ENCODE measurements at places on chromosomes 3 and 15.
A peak's percentile ranks its signal among the peaks of the same experiment; 100 is the strongest.

DNA sequence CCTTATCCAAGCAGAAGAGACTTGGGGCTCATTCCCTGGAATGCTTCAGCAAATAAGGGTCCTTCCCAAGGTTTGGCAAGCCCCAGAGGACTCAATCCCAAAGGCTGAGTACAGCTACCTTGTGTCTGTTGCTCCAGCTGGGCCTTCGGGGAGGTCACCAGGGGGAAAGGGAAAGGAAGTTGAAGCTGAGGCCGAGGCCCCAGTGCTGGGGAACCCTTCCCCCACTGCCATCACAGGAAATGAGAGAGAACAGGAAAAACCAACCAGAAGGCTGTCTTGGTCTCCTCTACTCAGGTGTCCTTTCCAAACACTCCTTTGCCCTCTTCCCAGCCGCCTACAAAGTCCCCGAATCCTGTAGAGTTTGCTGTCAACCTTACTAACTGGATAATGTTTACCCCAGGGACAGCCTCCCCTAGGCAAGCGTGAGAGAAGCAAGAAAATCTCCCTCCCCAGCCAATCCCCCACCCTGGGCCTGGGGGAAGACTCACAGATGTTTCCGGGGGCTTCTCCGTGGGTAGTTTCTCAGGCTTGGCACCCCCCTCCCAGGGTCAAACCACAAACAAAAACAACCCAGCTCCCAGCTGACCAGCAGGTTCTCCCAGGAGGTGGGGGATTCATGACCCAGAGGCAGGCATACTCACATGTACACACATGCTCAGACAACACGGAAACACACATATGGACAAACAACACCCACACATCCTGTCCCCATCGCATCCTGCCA lies 5.5 kb downstream of the CSRNP1 start:
- no peak for DNase-seq

DNA sequence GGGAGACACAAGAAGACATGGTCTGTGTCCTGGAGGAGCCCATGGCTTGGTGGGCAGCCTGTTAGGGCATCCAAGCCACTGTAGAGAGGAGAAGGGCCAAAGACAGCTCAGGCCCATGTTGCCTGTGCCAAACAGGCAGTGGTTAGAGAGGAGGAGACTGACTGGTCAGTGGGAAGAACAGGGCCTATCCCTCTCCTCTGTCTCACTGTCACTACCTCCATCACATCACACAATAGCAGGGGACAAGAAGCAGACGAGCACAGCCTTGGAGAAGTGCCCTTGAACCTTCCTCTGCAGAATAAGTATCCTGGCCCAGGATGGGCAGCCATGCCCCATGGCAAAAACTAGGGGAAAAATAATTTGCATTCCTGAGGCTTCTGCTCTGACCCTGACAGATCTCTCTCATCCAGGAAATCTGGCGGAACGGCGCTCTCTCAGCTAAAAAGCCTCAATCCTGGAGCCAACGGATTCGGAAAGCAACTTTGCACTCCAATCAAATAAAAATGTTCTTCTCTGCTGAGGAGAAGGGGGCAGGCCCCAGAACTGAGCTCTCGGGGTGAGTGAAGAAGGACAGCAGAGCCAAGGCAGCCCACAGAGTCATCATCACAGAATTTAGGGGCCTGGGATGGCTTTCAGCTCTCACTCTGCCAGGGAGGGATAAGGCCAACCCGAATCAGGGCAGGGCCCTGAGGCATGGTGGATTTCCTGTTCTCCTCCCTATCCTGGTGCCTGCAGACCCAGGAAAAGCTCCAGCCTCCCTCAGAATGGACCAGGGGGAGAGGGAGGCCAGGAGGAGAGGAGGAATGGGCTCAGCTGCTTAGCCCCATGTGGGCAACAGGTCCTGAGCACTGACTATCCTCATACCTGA lies 1.6 kb downstream of the SHF start:
- DNase-seq: no peak

- DNase-seq: no peak
These were observed 15.9 kb downstream of the CDAN1 start for GRCh38 chr15:42721016-42721415.

- DNase-seq: no peak
These were observed 36.5 kb downstream of the ANAPC13 start for GRCh38 chr3:134449277-134449676.

- DNase-seq: no peak
These were observed 41.2 kb downstream of the SLC2A2 start for GRCh38 chr3:170985304-170985703.

- DNase-seq: no peak
These were observed 1520.6 kb upstream of the CADM2 start for GRCh38 chr3:83438188-83438587.

- DNase-seq: no peak
These were observed 1.1 kb upstream of the MINAR1 start for GRCh38 chr15:79430901-79431635.

GRCh38 chr3:93969443-93969842 lies 4.3 kb downstream of the PROS1 start:
- no peak for DNase-seq

- DNase-seq: no peak
These were observed 14.8 kb upstream of the BUB1B start for GRCh38 chr15:40146037-40146436.

- DNase-seq: no peak
These were observed 92.8 kb upstream of the TNFSF10 start for GRCh38 chr3:172616031-172616461.

GRCh38 chr15:33124811-33125210 lies 69.7 kb downstream of the FMN1 start:
- no peak for DNase-seq

DNA sequence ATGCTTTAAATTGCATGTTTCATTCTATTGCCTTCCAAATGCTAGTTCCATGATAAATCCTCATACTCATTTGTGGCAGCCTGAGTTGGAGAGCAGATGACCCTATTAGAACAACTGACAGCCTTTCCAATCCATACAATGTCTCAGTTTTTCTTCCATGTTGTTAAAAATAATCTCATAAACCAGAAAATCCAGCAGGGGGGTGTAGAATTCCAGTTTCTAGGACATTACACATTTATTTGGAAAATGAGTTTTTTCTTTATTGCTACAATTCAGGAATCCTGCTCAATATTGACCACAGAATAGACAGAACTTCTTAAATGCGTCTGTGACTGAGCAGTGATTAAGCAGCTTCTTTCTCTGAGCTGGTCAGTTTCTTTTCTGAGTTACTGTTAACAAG lies 174.2 kb upstream of the ATP10A start:
- no peak for DNase-seq

DNA sequence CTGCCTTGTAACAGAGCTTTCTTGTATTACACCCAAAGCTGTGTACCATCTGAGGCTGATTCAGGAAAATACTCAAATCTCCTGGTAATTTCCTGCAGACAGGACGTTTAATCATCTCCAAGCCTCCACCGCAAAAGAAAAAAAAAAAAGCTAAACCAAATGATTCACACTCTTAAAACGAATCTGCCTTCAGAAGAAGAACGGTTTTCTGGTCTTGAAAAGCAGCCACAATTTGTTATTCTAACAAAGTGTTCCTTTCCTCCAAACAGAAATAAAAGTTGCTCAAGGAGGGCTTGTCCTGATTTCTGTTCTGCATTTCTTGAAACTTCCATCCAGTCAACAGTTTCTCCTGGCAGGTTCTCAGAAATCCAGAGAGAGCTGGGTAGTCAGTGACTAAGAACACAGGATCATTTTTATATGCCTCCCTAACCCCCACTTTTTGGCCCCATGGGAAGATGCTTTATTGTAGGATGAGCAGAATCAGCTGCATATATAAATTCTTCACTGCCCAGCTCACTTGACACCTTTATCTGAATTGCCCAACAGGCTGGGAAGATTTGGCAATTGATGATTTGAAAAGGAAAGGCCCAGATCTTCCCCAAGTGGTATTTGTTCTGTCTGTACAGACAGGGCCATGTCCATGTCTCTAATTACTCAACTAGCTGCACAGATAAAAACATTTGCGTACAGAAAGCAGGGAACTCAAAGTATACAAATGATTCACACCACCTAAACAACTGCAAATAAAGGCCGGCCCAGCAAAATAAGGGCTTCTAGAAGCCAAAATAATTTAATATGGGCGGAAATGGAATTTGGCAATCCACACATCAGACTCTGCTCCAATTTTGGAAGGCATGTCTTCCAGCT lies 41.0 kb upstream of the PRICKLE2 start:
- DNase-seq: peak; percentile 40
